ENCODE measurements at places on chromosomes 5 and 9. TPM values are rescaled to one million over a fixed set of nuclear protein-coding genes. Genes with fewer than 3 reads are reported as not detected.

The TRIP13 gene
- total RNA-seq = 46.6 TPM

The MLANA gene
- not detected for total RNA-seq

GRCh38 chr5:116355819-116356601 is 218.6 kb downstream of the SEMA6A start:
- no peak for DNase-seq

GRCh38 chr5:43315263-43315662 is 2.1 kb upstream of the HMGCS1 start:
- DNase-seq = no peak

DNA sequence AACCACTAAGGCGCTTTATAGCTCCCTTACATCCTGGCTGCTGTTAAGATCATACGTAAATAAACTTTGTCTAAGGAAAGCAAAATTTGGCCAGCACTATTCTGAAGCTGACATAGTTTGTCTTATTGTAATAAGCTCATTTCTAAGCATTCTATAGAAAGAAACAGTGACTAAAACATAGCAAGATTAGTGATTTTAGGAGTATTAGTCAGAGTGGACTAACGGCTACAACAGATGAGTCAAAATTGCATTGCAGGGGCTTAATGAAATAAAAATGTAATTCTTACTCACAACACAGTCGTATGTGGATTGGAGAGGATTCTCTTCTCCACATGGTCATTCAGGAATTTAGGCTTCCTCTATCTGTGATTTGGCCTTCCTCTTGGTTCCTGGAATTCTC is 347.6 kb downstream of the GADD45G start:
- DNase-seq = no peak

DNA sequence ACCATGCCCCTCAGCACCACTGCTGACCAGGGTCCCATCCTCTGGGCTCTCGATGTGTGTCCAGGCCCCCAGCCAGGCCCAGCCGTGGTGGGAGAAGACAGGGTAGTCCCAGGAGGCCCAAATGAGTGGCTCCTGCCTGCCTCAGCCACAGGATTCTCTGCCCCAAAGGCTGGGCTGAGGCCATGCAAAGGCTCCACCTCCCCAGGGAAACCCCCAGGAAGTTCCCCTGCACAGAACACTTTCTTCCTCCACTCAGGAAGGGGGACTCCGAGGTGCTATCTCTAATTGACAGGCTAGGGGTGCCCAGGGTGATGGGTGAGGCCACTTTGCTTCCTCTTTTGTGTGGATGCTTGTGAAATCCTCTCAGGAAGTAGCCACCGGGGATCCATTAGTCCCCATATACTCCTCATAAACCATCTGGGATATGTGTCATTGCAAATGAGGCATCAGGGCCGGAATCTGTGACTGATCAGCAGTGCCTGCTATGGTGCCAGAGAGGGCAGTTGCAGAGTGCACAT is 23.1 kb upstream of the TDRD7 start:
- DNase-seq = no peak

DNA sequence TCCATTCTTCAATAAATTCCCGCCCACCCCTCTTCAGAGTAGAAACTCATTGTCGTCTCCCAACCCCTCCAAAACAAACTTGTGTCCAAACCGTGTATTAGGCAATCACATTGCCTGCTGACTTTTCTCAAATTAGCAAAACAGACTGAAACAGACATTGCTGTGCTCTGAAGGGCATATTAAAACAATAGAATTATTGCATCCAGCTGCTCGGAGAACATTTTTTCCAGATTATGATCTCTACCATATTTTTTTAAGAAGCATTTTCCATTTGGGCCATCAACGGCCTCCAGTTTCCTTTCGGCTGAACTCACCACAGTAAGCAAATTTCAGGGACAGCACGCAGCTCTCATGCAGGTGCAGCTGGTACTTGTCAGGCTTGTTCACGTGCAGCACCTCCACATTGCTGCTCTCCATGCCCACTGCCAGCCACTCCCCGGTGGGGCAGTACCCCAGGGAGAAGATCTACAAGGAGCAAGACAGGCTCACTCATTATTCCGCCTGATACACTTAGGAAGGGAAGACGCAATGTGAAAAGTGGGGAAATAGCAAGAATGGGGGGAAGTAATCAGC is 104.1 kb downstream of the TLE1 start:
- DNase-seq = no peak
